Lower lobe of right lung (tissue), 2 donors: ENCODE measurements at places on chromosomes 1 and 21. TPM values are rescaled to one million over a fixed set of nuclear protein-coding genes. Genes with fewer than 3 reads are reported as not detected.

ZNF593OS gene
- not detected for total RNA-seq

GRCh38 chr1:226575739-226576378 lies 27.3 kb downstream of the STUM start:
- no peak overlapping the region for H3K4me3 ChIP-seq
- DNase-seq, result no peak
- H3K27me3 ChIP-seq, result no peaks in the 10 kb centered on the region

- H3K27me3 ChIP-seq, result no peaks in the 10 kb centered on the region
- H3K4me3 ChIP-seq, result no peak overlapping the region
- H3K36me3 ChIP-seq, result peaks cover 95% of the 10 kb centered on the region
- H3K4me1 ChIP-seq, result no peaks in the 10 kb centered on the region
- DNase-seq, result no peak
- no peak overlapping the region for H3K27ac ChIP-seq
These were observed 83.4 kb downstream of the USP24 start for GRCh38 chr1:55131801-55132200.

- no peak for DNase-seq
- peaks cover 83% of the 10 kb centered on the region for H3K4me1 ChIP-seq
- H3K36me3 ChIP-seq, result no peaks in the 10 kb centered on the region
- H3K4me3 ChIP-seq, result no peak overlapping the region
- H3K27me3 ChIP-seq, result no peaks in the 10 kb centered on the region
These were observed 85.3 kb downstream of the PLXNA2 start for GRCh38 chr1:208158640-208159554.

- H3K4me1 ChIP-seq, result no peaks in the 10 kb centered on the region
- H3K4me3 ChIP-seq, result no peak overlapping the region
- no peak for DNase-seq
- no peak overlapping the region for H3K27ac ChIP-seq
These were observed 1371.0 kb downstream of the KCNT2 start for GRCh38 chr1:195236991-195237889.

DNA sequence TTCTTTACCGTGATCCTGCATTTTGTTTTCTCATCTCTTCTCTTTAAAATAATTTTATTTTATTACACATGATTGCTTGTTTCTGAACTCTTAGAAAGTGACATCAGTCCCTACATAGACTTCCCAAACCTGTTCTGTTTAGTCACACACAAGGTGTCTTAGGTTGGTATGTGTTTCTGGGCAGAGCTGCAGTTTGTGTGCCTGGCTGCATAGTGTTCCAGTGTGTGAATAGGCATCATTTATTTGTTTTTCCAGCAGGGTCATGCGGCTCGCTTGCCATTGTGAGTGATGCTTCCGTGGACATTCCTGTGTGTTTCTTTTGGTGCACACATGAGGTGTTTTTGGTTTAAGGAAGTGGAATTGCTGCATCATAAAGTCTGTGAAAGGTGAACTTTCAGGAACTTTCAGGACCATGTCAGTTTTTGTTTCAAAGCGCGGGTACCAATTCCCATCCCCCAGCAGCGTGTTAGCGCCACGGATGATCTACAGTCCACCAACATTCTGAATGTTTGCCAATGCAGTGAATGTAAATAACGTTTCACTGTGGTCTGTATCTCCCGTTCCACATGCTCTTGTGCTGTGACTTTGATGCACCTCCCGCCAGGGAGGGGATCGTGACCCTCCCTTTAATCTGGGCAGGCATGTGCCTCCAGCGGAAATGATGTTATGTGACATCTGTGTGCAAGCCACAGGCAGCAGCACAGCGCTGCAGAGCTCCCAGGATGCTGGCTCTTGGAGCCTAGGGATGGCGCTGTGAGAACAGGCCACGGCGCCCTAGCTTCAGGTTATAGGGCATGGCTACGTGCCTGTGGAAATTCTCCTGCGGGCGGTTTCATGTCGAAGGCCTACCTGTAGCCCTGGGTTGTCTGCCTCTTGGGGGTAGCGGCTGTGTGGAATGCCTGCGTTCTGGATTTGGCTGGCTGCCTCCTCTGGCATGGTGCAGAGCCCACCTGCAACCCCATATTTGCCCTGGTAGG lies 144.6 kb upstream of the COL6A1 start:
- H3K4me3 ChIP-seq, result no peak overlapping the region
- no peaks in the 10 kb centered on the region for H3K4me1 ChIP-seq
- H3K27me3 ChIP-seq, result no peaks in the 10 kb centered on the region
- no peaks in the 10 kb centered on the region for H3K36me3 ChIP-seq
- no peak for DNase-seq
- no peak overlapping the region for H3K27ac ChIP-seq

GRCh38 chr1:233662575-233663304 lies 48.8 kb downstream of the KCNK1 start:
- no peaks in the 10 kb centered on the region for H3K36me3 ChIP-seq
- no peaks in the 10 kb centered on the region for H3K4me1 ChIP-seq
- H3K4me3 ChIP-seq, result no peak overlapping the region
